CD4-positive, alpha-beta T cell treated with Interleukin-4 for 1 hour (primary cell): ENCODE measurements at places on chromosomes 3 and 15.
A peak's percentile ranks its signal among the peaks of the same experiment; 100 is the strongest.

GRCh38 chr15:90808517-90809235, 59.7 kb upstream of the FURIN start:
- DNase-seq, result no peak

GRCh38 chr3:181726351-181727330, 14.9 kb downstream of the SOX2 start:
- no peak for DNase-seq

GRCh38 chr15:88664151-88664778, 25.4 kb downstream of the ISG20 start:
- DNase-seq, result peak; percentile 74

- DNase-seq, result no peak
Measured at GRCh38 chr3:39318301-39318700, 11.2 kb upstream of the CCR8 start.

DNA sequence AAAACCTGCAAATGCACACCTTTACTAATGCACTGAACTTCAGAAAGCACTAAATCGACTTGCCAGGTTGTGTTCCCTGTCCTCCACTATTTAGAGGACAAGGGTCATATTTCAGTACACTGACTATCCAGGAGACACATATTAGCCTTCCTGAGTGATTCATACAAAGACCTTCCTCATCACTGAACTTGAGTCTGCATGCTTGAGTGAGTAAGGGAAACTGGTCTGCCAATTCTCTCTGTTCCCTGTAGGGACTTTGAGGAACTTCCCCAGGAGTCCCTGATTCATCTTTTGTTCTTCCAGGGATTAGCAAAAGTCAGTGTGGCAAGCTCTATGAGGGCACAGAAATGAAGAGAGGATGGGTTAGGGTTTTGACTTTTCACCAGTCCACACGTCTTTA, 565.9 kb downstream of the PDCD6IP start:
- DNase-seq, result no peak

- DNase-seq, result no peak
Measured at GRCh38 chr3:134232951-134233350, 17.7 kb downstream of the RYK start.

DNA sequence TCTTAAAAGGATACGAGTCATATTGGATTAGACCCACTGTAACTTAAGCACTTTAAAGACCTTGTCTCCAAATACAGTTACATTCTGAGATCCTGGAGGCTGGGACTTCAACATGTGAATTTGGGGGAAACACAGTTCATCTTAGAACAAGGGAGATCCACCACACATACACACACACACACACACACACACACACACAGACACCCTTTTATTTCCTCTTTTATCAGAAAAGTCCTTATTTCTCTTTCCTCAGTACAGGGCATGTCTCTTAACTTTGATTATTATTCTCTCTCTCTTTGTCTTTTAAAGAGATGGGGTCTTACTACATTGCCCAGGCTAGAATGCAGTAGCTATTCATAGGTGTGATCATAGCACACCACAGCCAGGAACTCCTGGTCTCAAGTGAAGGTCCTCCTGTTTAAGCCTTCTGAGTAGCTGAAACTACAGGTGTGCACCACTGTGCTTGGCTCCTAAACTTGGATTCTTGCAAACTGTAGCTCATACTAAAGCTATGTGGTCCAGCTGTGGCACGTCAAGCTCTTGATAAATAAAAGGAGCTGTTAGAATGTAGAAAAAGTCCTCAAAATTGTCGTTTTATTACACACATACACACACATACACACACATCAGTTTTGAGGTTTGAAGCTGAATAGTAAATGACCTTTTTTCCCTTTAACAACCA, 7.4 kb downstream of the GOLM2 start:
- DNase-seq, result no peak

DNA sequence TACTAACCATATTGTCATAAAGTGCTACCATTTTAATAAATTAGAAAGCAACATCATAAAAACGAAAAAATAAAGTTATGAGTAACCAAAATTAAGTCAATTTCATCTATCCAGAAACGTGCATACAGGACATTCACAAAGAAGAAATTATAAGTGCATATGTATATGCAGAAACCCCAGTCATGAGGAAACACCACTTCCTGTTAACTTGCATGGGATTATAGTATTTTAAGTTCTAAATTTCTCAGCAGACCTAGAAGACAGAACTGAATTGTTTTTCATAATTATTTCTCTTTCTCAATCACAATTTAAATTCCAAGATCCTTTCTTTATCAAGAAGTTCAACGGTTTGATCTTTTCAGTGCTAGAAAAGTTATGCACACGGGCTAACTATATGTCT, 1.4 kb upstream of the KBTBD8 start:
- no peak for DNase-seq
